Activated CD8-positive, alpha-beta memory T cell treated with anti-CD3 and anti-CD28 coated beads for 1 hour (primary cell): ENCODE measurements at places on chromosomes 12 and 14.

DNA sequence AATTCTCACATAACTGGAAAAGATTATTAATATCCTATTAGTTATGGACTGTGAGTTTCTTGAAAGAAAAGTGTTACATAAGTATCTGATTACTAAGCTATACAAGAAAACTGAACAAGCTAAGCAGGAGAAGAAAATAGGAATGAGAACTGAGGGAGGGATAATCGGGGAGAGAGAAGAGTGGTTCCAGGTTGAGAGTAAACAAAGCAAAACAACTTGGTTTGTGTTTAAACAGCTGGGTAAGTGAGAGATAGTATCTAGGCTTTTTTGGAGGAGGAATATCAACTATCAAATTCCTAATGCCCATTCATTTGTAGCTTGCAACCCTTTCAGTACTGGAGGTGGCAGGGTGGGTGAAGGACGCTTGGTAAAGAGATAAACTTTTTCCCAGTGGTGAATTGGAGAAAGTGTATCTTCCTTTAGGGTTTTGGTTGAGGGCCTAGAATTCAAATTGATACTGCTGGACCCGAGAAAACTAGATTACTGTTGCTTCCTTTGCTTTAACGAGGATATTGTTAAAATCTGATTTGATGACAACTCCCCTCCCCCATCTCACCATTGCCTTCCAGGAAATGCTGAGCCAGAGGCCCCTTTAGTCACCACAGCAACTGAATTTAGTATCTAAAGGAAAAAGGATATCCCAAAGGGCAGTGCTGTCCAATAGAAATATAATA lies 2.0 kb upstream of the SLC2A3 start:
- no peak for DNase-seq

- no peak for DNase-seq
Observed at GRCh38 chr12:115000038-115000437, 316.1 kb upstream of the TBX3 start.

DNA sequence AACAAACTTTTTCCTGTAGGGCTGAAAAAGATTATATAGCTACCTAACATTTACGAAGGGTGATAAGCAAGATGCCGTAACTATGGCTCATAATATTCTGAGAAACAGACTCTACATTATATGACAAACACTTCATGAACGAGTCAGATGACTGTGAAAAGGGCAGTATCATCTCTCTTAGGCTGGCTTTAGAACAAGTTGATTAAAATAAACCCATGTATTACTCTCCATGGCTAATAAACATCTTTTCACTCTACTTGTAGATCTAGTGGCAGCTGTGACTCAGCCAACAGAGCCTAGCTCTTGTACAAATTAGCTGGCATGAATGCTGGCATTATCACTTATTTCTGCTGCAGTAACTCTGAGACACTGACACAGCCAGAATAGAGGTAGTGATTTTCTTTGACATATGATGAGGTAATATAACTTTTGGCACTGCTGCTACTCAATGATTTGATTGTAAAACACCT lies 47.1 kb downstream of the SLC2A13 start:
- no peak for DNase-seq

- DNase-seq, result no peak
Observed at GRCh38 chr12:30985814-30986452, 59.4 kb downstream of the TSPAN11 start.

DNA sequence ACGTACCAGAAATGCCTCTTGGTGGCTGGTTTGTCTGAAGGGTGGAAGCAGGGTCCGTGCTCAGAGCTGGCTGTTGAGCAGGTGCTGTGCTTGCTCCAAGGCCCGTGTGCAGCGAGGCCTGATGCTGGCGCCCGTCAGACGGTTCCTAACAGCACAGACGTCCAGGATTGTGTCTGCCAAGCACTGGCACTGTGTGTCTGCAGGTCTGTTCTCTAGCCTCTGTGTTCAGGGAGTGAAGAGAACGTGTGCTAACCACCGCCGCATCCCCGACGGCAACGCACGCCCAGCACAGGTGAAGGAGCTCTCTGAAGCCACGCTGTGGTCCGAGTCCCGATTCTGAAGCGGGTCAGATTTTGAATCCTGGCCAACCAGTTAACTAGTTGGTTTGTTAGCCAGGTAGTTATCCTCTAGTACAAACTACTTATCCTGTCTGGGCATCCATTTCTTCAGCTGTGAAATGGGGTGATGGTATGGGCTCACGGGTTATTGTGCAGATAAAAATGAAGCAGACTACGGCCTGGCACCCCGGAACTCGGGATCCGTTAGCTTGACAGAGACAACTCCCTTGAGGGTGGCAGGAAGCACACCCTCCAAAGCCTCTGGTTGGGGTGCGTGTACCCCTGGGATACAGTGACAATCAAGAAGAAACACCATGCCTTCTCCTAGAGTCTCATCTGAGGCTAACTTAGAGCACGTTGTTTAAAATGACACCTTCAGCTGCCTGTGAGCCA lies 18.6 kb upstream of the TDRD9 start:
- no peak for DNase-seq

GRCh38 chr14:92507174-92507768 lies 6.3 kb upstream of the RIN3 start:
- DNase-seq, result no peak

DNA sequence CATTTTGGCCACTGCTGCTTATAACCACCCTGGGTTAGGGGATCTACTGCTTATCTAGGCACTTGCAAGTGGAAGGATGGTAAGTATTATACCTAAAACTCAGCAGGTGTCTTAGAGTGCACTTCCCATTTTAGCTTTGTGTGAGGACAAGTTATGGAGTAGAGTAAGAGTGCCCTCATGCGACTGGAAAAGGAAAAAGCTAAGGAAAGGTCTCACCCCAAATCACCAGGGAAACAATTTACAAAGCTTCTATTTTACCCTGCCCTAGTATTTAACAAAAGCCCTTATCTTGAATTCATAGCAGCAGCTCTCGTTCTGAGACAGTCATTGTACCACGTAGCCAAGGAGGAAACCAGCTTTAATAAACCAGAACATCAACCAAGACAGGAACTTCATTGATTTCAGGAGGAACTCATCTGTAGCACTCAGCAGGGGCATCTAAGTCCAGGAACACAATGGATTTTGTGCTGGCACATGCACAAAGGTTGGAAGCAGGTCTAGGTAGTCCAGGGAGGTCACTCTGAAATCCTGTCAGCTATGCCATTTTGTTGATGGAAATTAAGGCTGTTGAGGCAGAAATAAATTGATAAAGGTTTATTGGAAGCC lies 2.9 kb downstream of the RDH12 start:
- no peak for DNase-seq

GRCh38 chr14:65560340-65561027 lies 148.0 kb downstream of the FUT8 start:
- DNase-seq, result no peak

GRCh38 chr14:72709916-72710611 lies 183.8 kb downstream of the DPF3 start:
- no peak for DNase-seq

DNA sequence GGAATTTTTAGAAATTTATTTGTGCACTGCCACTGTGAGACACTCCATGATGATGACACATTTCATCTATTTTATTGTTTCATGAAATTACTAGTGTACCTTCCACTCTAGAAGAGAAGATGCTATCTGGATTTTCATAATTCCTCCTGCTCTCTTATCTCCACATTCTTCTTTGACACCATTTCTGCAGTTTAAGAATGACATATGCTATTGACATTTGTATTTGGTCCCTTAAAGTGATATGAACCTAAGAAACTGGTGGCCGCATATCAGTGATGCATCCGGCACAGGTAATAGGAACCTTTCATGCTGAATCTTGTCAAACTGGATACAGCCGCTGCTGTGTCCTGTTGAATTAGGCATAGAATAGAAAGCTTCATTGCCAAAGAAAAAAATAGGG lies 696.3 kb downstream of the TMEM121 start:
- no peak for DNase-seq
